Inflammatory macrophage treated with lipopolysaccharide for 1 hour (primary cell): ENCODE measurements at places on chromosomes 1 and 21.

DNA sequence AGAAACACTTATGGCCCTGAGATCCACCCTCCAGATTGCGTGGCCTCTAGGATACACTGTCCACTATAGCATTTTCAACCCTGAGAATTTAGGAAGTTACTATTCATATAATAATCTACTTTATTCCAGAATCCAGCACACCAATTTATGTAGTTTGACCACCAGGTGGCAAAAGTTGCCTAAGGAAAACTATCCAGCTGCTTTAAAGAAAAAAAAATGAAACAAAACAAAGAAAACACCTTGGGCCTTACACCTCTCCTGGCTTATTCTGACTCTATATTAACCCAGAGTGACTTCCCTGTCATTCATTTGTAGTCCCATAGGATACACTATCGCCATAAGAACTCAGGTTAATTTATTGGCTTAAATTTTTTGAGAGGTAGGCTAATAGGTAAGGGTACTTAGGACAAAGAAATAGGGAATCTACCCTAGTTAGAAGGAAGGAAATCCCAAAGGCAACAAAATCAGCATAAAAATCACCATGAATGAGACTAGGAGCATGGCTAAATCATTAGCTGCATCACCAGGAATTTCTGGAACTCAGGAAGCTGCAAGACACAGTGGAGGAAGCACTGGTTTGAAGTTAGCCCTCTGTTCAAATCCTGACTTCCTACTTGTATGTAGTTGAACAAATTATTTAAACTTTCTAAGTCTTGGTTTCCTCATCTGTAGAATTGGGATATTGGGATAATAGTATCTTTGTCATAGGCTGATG, 107.5 kb downstream of the SPAG17 start:
- DNase-seq, result peak; percentile 14

- no peak for DNase-seq
Observed at GRCh38 chr1:114379987-114380386, 131.0 kb downstream of the TRIM33 start.

GRCh38 chr1:7076572-7076971, 291.3 kb downstream of the CAMTA1 start:
- DNase-seq, result no peak

- peak; percentile 87 for DNase-seq
Observed at GRCh38 chr1:244349103-244349531, 102.6 kb downstream of the ADSS2 start.

- no peak for DNase-seq
Observed at GRCh38 chr1:221823149-221823548, 81.3 kb upstream of the DUSP10 start.

GRCh38 chr1:170730438-170730837, 66.5 kb downstream of the PRRX1 start:
- no peak for DNase-seq

- no peak for DNase-seq
Observed at GRCh38 chr21:40047993-40048730, 180.9 kb downstream of the PCP4 start.
